ENCODE measurements at places on chromosomes 5 and 9.

DNA sequence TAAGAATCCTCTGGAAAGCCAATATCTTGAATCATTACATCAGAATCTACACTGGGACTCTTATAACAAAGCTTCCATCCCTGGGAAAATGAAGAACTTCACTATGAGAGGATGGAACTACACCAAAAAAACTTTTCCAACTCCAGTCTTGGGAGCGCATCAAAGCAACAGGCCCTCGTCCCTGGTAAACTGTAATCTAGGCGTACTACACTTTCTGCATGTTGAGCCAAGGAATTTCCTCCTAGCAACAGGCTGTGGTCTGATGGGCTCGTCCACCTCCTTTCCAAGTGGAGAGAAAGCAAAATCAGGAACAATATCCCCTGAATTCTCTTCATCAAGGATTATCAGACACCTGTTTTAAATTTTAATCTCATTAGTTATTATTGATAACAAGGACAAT is 94.1 kb downstream of the NFIB start:
- no peak for DNase-seq

- DNase-seq = no peak
These were observed 28.1 kb downstream of the IL33 start for GRCh38 chr9:6243746-6244145.

DNA sequence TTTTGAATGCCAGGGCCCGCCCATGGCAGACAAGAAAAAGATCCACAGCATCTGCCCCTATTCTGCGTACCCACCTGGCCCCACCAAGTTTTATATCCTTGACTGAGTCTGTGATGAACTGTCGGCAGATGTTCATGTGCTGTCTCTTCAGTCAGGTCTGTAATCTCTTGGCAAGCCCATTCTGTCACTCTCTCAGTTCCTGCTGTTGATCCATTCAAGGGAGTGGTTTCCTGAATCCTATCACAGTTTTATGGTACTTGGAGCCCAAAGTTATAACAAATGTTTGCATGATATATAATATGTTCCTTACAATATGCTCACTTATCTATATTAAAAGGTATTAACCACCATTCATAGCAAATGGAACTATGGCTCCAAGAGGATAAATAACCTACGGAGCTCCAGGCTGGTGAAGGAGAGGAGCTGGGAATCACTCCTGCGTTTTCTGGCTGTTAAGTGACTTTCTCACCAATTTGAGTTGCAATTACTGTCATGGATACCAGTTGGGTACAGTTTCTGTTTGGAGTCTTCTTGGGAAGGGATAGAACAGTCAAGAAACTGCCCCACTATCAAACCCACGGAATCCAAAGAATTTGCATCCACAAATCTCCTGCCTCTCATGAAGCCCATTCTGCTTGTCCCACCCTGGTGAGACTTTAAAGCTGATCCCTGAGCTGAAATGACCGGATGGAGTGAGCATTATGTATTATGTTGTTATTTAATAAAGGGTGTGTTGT is 103.4 kb upstream of the SPRY4 start:
- no peak for DNase-seq

- DNase-seq = no peak
These were observed 9.3 kb downstream of the NAIF1 start for GRCh38 chr9:128057724-128058409.

DNA sequence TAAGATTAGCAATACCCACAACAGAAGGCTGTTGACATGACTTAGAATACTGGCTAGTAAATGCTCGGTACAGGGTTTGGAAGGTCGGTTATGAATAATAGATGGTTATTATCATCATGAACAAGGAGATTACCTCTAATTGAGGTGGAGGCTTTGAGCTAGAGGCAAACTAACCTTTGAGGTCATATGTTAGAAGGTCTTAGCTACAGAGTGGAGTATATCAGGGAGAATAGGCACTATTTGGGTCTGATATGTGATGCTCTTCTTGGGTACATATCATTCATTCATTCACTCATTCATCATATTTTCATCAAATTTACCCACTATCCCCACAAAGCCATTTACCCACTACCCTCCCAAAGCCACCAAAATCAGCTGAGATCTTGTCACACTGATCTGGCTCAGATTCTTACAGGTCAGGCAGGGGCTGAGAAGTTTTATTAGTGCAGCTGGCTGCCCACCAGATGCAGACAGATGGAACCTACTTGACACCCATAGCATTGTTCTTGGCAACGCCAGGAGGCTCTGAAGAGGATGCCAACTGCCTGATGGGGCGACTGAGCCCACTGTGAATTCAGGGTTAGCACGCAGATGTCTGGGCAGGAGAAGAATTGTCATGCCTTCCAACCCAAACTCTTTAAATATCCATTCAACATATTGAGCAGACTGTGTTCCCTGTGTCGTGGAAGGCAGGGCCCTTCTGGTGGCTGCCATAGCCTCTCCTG is 90.2 kb upstream of the SH3PXD2B start:
- DNase-seq = no peak

GRCh38 chr5:173452119-173452905 is 124.1 kb upstream of the STC2 start:
- DNase-seq = no peak

DNA sequence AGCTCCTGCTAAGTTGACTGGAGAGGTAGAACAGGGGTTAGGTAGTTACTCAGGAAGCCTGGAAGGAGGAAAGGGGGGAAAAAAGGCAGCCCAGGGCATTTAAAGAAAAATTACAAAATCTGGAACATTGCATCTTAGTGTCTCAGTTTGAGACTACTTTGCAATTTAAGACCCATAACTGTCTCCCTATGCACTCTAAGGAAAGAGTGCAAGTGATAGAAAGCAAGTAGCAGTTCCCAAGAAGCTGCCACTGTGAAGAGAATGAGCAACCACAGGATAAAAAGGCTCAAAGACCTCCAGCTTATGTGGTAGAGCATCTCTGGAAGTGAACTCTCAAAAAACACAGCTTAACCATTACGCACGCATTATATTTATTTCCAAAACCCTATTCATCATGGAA is 141.8 kb downstream of the SLCO4C1 start:
- DNase-seq = no peak

DNA sequence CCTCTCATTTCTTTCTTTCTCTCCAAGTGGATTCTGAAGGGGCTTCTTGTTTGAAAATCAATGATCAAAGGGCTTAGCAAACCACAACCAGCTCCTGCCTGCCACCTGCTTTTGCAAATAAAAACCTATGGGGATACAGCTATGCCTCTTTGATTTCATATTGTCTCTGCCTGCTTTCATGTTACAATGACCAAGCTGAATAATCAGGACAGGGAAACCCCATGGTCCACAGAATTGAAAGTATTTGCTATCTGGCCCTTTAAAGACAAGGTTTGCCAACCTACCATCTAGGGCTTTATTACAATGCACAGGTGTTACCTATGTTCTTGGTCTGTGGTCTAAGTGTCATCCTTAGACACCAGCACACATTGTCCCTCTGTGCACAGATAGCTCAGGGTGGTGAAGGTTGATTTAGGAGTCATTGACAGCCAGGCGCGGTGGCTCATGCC is 28.8 kb upstream of the PLIN2 start:
- DNase-seq = no peak

GRCh38 chr9:89177944-89178829 is at the start of gene SHC3:
TSS of gene SHC3 (minus strand) at chr9:89178818. CDS start at chr9:89178460, 358 bp downstream.
- no peak for DNase-seq

GRCh38 chr5:179839328-179840256 is 18.9 kb downstream of the SQSTM1 start:
- DNase-seq = no peak

GRCh38 chr9:38042626-38043357 is 26.2 kb downstream of the SHB start:
- DNase-seq = no peak
